ENCODE measurements at places on chromosomes 4 and X.

GRCh38 chr4:110988722-110989121 lies 365.8 kb upstream of the PITX2 start:
- DNase-seq: no peak

DNA sequence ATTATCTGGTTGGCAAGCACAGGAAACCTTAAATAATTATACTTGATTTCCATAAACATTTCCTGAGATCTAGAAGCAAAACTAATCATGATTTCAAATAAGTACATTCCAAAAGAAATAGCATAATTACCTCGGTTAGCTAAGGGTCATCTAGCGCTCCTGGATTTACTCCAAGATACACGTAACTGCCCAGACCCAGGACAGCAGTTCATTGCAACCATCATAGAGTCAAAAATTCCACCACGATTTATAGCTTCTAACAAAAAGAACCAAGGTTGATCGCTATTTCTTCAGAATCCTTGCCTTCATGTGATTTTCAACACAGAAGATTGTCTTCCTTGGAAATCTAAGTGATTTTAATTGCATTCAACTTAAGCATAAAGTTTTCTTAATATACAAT lies 1235.5 kb upstream of the TENM3 start:
- DNase-seq: no peak

- DNase-seq: no peak
These were observed 648 bp downstream of the SYNPO2 start for GRCh38 chr4:118889312-118889691.

DNA sequence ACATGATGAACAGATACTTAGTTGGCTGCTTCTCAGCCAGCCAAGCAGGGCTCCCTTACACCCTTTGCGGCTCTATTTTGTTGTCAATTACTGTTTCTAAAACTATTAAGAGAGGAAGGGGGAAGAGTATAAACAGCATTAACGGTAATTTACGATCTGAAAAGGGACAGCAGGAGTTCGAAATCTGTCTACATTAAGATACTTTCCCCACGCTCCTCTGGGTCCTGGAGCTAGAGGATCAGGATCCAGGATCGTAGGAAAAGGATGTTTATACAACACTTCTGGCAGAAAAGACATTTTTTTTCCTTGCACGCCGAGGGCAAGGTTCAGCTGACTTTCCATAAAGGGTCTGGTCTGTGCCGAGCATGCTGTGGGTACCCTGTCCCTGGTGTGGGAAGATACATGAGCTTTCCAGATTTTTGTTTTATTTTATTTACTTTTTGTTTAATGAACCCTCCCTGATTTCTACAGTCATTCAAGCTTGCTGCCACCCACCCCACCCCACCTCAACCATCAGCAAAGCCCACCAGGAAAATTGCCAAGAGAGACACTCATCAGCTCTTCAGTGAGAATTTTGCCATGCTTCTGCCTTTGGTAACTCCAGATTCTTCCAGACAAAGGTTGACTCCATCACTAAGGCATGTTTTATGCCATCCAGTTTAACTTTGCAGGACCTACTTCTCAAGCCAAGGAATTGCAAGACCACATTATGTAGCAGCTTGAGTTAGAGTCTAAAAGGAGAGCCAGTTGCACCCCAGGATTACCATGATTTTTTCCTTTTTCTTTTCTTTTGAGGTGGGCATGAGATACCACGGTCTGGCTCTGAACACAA lies 188.1 kb downstream of the QDPR start:
- DNase-seq: no peak

GRCh38 chr4:82482387-82482786 lies 52.0 kb downstream of the ENOPH1 start:
- DNase-seq: no peak

- DNase-seq: no peak
These were observed 5.5 kb downstream of the GRIA2 start for GRCh38 chr4:157226035-157226434.

DNA sequence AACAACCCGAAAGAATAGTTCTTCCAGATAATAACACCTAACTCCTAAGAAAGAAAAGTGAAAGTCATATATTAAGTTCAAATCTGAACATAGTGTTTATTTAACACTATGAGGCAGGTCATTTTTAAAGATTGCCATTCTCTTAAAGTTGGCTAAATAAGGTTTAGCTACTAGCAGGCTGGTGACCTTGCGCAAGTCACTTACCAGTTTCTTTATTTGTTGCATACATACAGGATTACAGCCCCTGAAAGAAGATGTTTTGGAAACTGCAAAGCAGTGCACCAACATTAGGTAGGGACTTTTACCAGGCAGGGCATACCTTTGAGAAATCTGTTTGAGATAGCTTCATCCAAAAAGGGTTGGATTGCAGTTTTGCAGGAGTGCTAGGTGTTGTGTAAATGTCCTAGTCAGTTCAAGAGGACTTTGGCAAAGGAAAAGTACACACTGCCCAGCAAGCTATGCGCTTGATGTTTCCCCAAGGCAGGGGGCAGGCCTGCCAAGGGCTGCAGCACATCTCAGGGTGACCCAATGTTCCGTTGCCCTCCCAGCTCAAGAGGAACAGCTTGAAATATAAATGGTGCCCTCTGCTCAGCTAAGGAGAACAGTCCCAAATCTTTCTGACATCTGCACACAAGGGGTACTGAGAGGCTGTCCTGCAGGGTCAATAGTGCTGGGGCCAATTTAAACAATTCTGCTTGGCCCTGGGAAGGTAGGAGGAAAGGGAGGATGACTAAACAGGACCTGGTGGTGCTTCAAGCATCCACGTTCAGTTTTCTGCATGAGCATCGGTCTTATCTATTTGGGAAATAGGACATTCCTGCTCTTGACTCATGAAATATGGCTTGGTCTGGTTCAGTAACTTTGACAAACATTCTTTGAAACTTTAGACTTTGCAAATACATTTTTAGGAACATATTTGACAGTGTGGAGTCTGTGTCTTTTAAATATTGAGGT lies 130.8 kb downstream of the COL4A6 start:
- no peak for DNase-seq

DNA sequence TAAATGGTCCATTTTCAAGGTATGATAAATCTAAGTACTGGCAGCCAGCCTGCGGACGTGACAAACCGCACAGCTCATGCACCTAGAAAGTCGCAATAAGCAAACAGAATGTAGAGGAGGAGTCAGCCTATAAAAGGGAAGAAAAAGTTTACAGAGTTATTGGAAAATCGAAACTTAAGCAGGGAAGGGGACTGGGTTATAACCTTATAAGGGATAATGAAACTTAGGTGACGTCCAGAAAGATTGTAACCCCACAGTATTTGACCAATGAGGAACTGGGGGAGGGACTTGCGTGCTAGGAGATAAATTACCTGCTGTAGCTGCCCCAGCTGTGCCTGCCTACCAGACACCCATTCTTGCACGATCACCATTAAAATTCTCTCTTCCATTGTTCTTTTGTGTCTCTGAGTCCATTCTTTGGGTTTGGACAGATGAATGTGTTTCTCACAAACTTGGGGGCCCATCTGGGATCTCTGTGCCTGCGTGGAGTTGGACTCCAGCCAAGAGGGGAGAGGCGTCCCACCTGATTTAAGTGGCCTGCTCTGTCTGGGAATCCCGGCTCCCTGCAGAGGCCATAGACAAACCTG lies 61.0 kb downstream of the ZCCHC12 start:
- no peak for DNase-seq

DNA sequence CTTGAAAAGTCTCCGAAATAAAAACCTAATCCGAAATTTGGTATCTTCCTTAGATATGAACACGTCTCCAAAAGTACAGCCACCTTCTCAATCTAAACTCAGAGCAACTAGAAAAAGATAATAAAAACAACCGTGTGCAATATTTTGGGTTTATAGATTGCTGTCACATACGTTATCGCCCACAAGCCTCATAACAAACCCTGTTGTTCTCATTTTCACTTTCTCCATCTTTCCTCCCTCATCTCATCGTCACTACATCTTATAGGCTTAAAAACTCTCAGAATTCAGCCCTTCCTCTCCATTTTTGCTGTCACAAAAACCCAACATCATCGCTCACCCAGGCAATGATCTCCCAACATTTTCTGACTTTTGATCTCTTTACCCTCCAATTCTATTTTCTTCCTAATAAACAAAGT lies 448 bp upstream of the SCFD2 start:
- no peak for DNase-seq

DNA sequence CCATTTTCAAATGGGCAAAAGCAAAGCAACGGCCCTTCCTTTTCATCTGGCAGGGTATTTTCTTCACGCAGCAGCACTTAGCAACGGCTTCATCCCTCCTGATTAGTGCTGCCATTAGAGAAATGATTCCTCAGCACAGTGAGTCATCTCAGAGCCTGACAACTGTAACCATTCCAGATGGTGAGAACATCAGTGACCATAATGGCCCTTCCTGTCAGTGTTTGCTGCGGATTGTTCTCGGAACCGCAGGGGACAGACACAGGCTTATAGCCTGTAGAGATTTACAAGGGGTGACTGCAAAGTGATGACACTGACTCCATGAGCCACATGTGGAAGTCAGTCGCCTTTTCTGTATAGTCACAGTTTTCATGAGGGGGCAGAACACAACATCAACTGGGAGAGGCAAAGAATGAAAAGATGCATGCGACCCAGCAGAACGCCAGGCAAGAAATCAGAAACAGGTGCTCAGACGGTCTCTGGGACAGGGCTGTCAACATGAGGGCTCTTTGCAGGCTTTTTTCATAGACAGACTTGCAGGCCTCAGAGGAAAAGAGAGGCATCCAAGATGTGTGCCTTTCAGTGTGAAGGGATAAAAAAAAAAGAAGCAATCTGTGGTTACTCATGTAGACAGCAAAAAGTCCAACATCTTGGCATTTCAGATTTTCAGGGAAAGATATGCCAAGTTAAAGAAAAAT lies 69.9 kb upstream of the FBXW7 start:
- no peak for DNase-seq

DNA sequence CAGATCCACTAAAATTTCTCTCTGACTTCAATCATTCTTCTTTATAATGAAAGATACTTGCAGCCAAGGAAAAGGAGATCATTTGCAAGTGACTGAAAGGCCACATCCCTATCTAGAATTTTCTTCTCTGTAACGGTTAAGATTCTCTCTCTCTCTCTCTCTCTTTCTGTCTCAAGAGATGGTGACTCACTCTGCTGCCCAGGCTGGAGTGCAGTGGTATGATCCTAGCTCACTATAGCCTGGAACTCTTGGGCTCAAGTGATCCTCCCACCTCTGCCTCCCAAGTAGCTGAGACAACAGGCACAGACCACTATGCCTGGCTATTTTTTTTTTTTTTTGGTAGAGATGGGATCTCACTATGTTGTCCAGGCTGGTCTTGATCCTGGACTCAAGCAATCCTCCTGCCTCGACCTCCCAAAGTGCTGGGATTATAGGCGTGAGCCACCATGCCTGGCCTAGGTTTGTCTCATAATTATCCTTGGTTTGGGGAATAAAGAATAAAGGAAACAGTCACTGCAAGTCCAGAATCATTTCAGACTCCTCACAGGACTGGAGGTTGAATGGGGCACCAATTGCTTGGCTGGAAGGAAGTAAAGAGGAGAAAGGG lies 33.3 kb upstream of the GALNT7 start:
- DNase-seq: no peak

DNA sequence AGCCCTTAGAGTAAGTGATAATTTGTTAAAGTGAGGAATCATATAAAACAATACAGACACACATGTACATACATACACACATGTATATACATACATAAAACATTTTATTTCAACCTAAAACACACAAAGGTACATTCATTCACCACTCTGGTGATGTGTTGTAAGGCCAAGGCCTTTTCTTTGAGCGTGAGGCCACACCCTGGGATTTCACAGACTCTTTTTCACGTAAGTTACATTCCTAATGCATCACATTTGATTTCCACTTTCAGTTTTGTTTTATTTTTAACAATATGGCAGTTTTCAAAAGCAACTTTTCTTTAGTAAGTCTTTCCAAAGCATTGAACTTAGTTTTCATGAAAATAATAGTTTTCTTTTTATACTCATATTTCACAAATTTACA lies 170.7 kb downstream of the COL4A6 start:
- DNase-seq: no peak

DNA sequence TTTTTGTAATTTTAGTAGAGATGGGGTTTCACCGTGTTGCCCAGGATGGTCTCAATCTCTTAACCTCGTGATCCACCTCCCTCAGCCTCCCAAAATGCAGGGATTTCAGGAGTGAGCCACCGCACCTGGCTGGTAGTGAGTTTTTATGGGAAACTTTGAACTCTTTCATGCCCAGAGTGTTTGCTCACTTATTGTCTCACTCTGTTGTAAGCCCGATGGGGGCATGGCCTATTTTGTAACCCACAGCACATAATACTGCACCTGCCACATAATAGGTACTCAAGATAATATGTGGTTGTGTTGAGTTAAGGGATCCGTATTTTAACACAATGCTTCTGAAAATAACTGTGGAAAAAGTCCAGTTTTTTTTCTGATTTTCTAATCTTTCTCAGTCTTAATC lies 109.6 kb upstream of the GIMD1 start:
- DNase-seq: no peak

DNA sequence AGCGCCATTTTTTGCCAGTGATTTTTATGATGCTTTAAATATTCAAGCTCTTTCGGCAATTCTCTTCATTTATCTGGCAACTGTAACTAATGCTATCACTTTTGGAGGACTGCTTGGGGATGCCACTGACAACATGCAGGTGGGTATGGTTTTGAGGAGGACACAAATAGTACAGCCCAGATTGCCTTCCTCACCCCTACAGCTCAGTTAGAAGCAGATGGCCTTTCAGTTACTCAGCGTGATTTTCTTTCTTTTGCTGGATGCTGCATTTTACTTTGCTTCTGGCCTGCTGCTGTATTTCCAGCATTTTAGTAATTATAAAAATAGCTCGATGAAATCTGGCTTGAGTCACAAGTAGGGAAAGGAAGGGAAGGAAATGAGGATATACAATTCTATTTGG lies 114.7 kb downstream of the SLC4A4 start:
- DNase-seq: no peak
